ENCODE measurements at places on chromosomes 11 and 22.

GRCh38 chr22:23745791-23746190 is 5.1 kb downstream of the ZNF70 start:
- no peak for DNase-seq

GRCh38 chr11:62665599-62666258 is 617 bp downstream of the CSKMT start:
- DNase-seq = peak; percentile 90

GRCh38 chr11:43575913-43576310 is 104.6 kb upstream of the HSD17B12 start:
- no peak for DNase-seq

DNA sequence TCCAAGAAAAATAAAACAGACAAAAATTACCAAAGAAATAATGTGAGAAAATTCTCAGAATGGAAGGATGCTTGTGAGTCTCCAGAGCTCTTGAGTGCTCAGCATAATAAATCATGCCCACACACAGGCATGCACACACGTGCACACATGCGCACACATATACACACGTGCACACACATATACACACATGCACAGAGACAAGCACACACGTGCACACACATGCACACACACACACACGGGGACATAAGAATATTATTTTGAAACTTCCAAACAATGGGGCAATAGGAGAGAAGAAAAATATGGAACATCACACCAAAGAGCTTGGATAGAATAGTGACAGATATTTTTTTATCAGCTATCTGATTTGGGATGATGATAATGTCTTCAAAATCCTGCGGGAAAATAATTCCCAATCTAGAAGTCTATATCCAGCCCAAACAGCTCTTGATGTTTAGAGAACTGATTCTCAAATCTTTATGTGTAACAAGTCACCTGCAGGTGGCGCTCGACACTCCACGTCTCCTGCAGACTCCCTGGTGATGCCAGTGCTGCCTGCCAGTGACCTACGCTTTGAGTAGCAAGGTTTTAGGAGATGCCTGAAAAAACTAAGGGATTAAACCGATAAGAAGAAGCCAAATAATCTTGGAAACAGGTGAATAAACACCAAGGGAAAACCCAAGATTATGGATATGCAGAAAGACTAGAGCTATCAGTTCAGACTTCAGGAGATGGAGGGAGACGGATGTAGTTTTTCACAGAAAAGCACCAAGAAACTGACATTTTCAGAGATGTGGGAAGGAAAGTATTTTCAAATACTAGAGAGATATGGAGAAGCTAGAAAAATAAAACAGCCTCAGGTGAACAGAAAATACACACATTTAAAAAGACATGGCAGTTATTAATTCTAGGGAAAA is 743.6 kb downstream of the ETS1 start:
- DNase-seq = peak; percentile 77

GRCh38 chr22:33302049-33302545 is 243.9 kb upstream of the SYN3 start:
- DNase-seq = peak; percentile 90

DNA sequence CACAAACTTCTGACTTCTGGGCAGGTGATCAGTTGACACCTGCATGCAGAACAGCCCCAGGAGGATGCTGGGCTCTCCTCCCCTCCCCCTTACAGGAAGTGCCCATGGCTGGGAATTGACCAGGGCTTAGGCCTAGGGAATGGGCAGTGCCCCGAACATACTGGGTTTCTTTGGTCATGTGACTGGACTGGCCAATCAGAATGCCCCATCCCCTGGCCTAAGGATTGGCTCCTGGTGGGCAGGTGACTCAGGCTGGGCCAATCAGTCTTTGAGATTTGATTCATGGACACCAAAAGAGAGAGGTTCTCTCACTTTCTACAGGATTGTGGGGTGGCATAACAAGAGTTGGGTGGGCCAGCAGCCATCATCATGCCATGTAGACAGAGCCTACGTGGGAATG is 37.1 kb downstream of the MCM5 start:
- no peak for DNase-seq

- DNase-seq = no peak
Measured at GRCh38 chr11:66032957-66033735, 6.9 kb upstream of the CATSPER1 start.

DNA sequence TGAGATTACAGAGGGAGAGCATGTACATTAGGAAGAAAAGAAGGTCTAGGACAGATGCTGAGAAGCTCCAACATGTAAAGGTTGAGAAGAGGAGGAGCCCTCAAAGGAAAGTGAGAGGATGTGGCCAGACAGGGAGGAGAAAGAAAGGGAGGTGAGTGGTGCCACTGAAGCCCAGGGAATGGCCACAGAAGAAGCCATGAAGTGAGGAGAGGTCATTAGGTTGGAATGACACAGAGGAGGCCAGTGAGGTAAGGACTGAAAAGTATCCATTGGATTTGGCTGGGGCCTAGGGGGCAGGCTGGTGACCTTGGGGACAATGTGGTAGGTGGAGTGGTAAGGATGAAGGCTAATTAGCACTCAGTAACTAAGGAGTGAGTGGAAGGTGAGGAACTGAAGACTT is 3.0 kb upstream of the DCHS1 start:
- DNase-seq = no peak

DNA sequence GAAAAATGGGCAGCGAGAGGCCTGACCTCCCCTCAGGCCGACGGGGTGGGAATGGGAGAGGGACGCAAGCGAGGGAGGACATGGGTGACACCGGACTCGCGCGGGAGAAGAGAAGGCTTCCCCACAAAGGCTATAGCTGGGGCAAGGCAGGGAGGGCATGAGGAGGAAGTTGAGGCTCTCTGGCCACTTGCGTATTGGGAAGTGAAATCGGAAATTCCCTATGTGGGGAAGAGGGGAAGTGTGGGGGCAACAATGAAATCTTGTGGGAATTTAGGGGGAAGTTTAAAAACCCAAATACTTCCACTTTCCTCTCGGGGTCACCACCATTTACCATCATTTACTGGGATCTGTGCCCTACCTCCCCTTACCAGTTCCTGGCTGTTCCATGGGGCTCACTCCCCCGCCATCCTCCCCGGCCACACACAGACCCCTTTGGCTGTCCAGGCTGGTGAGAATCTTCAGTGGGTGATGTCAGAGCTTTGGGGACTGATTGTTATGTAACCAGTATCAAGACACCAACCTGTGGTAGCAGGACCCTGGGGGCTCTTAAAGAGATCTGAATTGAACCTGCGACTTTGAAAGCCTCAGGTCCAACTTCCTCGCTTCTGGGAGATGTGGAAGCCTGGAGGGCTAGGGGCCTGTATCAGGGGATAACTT is 951 bp upstream of the EHD1 start:
- DNase-seq = peak; percentile 89

- DNase-seq = no peak
Measured at GRCh38 chr22:26715392-26715936, 58.1 kb downstream of the MIAT start.

- no peak for DNase-seq
Measured at GRCh38 chr22:19213442-19214077, 35.0 kb upstream of the SLC25A1 start.

DNA sequence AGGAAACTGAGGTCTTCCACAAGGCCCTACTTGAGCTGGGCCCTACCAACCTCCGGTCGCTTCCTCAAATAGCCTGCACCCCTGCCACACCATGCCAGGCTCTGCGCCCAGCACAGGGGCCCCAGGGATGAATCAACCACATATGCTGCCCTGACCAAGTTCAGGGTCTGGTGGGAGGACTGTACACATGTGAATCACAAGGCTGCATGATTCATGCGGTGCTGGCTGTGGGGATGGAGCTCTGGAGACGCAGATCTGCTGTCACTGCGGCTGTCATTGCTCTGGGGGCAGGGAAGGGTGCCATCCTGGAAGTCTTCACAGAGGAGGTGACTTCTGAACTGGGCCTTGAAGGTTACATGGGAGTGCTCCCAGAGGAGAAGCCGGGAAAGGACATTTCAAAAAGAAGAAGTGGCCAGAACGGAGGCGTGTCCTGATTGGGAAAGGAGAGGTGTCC is 21.5 kb downstream of the CYTH4 start:
- no peak for DNase-seq
